Bronchial epithelial cell (primary cell): ENCODE measurements at places on chromosomes 3 and 15. TPM values are rescaled to one million over a fixed set of nuclear protein-coding genes. Genes with fewer than 3 reads are reported as not detected.

- DNase-seq: no peak
These were observed 420.4 kb upstream of the PROK2 start for GRCh38 chr3:72205297-72205826.

- DNase-seq: no peak
These were observed 151.9 kb downstream of the CADPS start for GRCh38 chr3:62723166-62723913.

Gene DUSP7
- total RNA-seq: 38.2 and 42.4 TPM in 2 replicates

DNA sequence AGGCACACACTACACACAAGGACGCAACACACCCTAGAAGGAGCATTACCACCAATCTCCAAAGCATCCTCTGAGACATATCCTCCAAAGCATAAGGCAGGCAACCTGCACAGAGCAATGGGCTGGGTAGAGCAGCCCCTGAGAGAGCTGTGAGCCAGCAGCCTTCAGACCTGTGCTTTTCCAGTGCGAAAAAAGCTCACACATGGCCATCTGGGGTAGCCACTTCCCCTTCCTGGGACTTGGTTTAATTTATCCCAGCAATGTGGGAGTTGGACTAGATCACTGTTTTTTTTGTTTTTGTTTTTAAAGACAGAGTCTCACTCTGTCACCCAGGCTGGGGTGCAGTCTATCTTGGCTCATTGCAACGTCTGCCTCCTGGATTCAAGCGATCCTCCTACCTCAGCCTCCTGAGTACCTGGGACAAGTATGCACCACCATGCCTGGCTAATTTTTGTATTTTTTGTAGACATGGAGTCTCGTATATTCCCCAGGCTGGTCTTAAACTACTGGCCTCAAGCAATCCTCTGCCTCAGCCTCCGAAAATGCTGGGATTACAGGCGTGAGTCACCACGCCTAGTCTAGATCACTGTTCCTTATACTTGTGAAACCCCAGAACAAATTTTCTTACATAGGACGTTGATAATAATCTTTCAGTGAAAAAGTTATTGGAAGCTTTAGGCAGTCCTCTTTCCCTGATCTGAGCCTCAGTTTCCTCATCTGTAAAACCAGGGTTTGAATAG, 18.9 kb downstream of the PTPN23 start:
- peak; percentile 21 for DNase-seq

Gene GATM
- total RNA-seq: 1.0 and 1.3 TPM in 2 replicates

Gene KLHL24
- total RNA-seq: 37.0 and 63.4 TPM in 2 replicates

DNA sequence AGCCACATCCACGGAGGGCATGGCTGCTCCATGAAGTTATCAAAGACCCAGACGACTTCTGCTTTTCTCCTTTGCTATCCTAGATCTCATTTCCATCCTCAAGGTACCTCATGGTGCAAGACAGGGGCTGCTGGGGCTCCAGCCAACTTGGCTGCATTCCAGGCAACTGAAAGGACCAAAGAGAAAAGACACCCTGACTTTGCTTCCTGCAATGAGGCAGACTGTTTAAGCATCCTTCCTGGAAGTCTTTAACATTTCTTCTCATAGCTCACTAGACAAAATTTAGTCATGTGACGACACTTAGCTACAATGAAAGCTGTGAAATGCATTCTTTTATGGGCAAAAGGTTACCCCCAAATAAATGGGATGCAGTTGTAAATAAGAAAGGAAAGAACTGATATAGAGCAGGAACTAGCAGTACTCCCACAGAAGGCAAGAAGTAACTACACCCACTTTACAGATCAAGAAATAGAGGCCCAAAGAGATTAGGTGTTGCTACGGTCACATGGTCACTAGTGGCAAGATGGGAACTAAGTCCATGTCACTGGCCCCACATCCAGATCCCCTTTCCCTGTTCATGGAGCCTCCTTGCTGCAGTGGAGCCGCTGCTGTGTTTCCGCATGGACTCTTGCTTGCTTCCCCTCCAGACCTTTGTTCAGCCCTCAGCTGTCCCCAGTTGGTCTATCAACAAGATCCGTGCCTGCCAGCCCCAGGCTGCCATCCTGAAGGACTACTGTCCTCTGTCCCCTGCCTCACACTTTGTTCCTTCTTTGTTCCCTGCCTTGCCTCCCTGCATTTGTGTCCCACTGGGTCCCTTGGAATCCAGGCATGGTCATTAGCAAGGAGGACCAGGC, 107.0 kb downstream of the XXYLT1 start:
- DNase-seq: no peak

Gene C15orf61
- total RNA-seq: 1.8 and 2.1 TPM in 2 replicates

Gene ARPP21
- not detected in 2 replicates for total RNA-seq

DNA sequence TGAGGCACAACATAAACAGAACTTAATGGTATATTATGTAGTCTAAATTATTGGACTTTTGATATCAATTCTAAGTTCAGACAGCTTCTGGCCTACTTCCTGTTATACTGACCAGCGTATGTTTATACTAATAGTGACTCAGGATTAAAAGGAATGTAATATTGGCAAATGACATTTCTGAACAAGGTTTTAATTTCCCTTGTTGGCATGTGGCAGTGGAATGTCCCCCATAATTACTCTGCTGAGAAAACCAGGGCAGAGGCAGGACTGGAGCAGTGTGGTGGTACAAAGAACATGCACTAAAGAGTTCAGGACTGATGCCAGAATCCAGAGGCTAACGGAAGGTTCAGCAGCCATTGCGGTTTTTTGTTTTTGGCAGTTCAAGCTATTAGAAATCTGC, 184.0 kb downstream of the KCNAB1 start:
- peak; percentile 31 for DNase-seq

- DNase-seq: no peak
These were observed 302.3 kb upstream of the ICE2 start for GRCh38 chr15:60781211-60781713.

- DNase-seq: no peak
These were observed 17.3 kb upstream of the USP50 start for GRCh38 chr15:50563756-50564155.

DNA sequence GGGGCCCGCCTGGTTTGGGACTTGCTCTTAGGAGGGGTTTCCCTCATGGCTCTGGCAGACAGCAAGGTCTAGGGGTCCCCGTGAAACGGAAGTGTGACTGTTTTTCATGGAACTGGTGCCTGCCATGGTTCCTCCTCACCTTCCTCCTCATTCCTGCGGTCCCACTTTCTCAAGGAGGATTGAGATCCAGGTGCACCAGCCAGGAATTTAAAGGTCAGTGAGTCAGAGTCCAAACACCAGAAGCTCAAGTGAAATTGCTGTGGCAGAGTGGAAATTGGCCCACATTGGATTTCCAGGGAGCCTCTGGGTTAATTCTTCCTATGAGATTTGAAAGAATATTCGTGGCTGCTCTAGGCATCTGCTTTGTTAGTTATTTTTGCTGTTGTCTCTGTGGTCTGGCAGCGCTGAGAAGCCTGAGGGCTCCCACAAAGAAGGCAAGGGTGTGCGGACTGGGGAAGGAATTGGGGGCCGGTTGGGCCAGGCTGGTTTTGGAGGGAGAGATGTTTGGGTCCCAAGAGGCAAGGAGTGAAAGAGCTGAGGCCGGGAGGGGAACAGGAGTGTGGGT, 60.4 kb upstream of the TNFAIP8L3 start:
- DNase-seq: no peak

GRCh38 chr3:143220741-143221140, 101.2 kb downstream of the CHST2 start:
- DNase-seq: no peak

GRCh38 chr15:40766906-40767837, 2.6 kb upstream of the C15orf62 start:
- peak; percentile 47 for DNase-seq
